ENCODE measurements at places on chromosomes 3 and 15. TPM values are rescaled to one million over a fixed set of nuclear protein-coding genes. Genes with fewer than 3 reads are reported as not detected.

- DNase-seq: no peak
These were observed 45.5 kb downstream of the PHLDB2 start for GRCh38 chr3:111904376-111905241.

Gene CLPX
- total RNA-seq: 39.0 TPM

DNA sequence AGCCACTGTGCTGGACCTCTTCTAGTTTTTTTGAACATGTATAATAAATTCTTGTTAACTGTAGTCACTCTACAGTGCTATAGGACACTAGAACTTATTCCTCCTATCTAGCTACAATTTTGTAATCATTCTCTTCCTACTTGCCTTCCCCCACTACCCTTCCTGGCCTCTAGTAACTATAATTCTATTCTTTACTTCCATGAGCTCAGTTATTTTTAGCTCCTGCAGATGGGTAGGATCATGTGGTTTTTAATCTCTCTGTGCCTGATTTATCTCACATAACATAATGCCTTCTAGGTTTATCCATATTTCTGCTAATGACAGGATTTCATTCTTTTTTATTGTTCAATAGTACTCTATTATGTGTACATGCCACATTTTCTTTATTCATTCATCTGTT, 113.2 kb upstream of the FGF7 start:
- no peak for DNase-seq

DNA sequence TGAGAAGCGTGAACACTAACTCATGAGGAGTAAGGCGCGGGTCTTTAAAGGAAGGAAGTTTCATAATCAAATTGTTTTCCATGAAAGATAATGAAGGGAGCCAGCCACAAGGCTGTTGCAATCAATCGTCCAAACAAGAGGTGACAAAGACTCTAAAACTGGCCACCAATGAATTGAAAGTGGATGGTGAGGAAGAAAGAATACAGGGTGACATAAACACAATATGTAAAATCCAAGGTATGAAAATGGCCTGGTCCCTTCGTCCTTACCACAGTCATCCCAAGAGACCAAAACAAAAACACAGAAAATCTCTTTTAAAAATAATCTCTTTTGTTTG, 12.0 kb downstream of the CD86 start:
- no peak for DNase-seq

Gene CSPG5
- 0.95 TPM for total RNA-seq

Gene GLDN
- total RNA-seq: not detected

GRCh38 chr15:70385052-70385451, 287.3 kb upstream of the TLE3 start:
- DNase-seq: no peak

- no peak for DNase-seq
These were observed 410 bp downstream of the LRRC49 start for GRCh38 chr15:70892912-70893560.

DNA sequence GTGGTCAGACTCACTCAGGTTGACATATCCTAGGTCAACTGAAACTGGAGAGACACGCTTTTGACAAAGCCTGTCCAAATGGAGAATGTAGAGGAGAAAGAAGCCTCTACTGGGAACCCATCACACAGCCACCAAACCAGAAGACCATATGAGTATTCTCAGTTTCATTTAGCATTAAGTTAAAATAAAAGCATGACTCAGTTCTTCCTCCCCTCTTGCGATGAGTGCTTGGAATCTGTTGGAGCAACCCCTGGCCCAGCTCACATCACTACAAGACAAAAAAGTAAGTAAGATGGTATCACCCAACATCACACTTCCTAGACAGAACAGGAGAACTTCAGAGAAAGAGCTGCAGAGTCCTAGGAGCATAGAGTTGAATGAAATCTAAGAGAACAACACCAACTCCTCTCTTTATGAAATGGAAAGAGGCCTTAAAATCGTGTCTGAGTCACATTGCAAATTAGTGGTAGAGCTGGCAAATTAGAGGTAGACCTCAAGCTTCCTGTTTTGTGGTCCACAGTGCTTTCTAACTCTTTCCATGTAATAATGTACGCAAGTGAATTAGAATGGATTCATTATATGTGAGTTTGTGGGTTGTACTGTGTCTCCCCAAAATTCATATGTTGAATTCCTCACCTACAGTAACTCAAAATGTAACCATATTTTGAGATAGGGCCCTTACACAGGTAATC, 51.2 kb downstream of the FGF12 start:
- DNase-seq: no peak

- DNase-seq: no peak
These were observed 545.0 kb downstream of the ZPLD1 start for GRCh38 chr3:102979682-102980354.

GRCh38 chr15:72147418-72147817, 29.2 kb downstream of the SENP8 start:
- DNase-seq: no peak

- DNase-seq: no peak
These were observed 77.2 kb downstream of the IL1RAP start for GRCh38 chr3:190591080-190591479.

GRCh38 chr3:127794972-127795371, 27.3 kb downstream of the MGLL start:
- DNase-seq: no peak

GRCh38 chr3:49553324-49553691, 969 bp upstream of the BSN start:
- no peak for DNase-seq

DNA sequence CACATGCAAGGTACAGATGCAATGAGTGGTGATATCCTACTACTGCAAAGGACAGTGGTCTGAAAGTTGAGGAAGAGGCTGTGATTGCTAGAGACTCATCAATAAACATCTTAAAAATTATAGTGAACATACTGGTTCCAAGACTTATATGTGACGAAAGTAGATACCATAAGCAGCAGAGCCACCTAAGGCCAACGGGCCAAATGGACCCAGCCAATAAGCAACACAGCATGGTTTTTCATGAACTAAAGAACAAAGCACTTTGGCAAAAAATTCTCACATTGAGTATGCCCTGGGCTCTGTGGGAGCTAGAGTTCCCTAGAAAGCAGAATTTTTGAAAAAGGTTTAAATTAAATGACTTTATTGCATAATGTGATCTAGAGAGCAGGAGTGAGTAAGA, 272.1 kb downstream of the SI start:
- DNase-seq: no peak

DNA sequence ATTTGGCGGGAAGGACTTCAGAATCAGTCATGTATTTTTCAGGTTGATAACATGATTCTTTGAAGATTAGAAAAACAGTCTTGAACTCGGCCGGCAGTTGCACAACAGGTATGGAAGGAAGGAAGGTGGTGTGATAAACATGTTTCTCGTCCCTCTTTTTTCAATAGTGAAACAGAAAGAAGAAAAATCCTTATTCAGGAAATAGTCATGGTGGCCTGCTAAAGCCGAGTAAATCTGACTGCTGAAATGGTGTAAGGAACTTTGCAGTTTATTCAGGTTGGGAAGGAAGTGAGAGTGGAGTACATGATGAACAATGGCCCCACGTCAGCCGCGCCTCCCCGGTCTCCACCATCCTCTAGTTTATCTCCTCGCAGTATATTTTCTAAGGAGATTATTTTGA, 6.7 kb downstream of the RASGRP1 start:
- DNase-seq: no peak

Gene KLHL40
- total RNA-seq: not detected

Gene RTP1
- not detected for total RNA-seq

DNA sequence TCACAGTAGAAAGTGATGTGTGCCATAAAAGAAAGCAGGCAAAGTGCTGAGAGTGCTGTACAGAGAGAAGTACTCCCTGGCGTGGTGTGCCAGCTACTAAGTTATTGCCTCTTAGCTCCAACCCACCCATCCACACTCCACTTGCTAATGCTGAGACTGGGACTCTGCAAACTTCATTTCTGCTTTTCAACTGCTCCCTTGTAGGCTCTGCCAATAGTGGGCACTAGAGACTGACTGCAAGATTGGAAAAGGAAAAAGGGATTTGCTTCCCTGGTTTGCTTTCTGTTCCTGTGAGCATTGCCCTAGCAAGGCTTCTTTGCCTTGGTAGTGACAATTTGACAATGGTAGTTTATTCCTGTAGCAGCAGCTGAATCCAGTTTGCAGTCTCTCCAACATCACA, 56.5 kb upstream of the TMEM108 start:
- DNase-seq: no peak

DNA sequence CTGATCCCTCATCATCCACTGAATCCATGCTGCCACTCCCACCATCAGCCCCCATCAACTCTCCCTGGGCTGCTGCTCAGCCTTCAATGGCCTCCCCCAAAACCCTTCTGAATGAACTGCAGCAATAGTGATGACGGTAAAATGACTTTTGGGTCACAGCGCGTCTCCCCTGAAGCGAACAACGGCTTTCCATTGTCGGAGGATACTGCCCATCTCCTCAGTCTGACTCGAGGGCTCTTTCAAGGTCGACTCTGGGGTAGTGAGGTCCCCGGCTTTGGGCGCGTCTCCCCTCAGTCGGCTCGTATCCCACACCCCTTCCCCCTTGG, 57.2 kb upstream of the ZBTB38 start:
- DNase-seq: peak; percentile 61

Gene ATXN7
- 101 TPM for total RNA-seq

Gene CAND2
- total RNA-seq: 0.45 TPM

DNA sequence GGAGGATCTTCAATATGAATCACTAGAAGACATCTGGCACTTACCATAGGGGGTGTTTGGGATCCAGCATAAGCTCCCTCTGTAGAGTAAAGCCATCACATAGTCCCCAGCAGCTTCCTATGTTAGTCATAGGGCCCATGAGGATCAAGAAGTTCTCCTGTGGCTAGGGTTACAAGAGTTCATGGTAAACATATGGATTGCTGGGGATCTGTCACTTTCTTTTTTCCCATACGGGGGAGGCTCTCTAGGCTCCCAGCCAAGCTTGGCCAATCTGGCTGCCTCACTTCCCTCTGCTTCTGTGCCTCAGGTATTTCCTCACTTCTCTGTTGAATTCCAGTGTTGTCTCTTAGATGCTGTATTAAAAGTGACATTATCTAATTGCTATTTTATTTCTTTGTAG, 597.9 kb downstream of the PDCD6IP start:
- DNase-seq: no peak

Gene AGBL1
- not detected for total RNA-seq

Gene SH3GL3
- total RNA-seq: not detected

DNA sequence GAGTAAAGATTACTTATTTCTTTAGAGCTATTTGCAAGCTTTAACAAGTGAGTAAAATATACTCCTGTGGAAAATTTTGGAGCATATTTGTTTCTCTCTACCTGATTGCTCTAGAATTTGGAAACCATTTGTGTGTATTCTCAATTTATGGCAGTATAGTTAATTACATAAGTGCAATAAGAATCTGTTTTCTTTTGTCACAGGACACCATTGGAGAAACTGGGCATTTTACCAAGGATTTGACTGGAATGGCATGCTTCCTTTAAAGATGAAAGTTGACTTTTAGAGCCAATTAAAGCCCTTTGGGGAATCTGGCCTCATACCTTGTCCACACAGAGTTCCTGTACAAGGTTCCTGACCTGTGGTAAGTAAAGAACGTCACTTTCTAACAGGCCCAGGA, 38.4 kb downstream of the PAQR5 start:
- DNase-seq: no peak

- no peak for DNase-seq
These were observed 31.9 kb downstream of the SLMAP start for GRCh38 chr3:57787867-57788623.

DNA sequence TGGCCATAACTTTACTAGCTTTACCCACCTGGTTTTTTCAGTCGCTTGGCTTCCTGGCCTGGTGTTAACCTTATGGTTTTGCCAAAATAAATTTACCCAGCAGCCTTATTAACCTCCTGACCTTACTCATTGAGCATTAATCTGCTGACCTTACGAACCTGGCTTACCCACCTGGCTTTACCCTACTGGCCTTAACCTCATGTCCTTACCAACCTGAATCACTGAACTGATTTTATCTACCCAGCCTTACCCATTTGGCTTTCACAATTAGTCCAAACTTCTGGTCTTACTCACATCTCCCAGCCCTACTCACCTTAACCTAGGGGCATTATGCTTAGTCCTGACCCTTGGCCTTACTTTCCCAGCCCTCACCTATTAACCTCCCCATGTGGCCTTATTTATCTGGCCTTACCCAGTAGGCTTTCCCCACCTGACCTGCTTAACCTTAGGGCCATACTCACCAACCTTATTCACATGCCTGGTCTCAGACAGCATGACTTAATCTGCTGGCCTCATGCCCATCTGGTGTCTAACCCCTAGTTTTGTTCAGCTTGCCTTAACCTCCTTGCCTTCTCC, 93.4 kb downstream of the IL12A start:
- DNase-seq: no peak

GRCh38 chr3:119161240-119161639, 12.2 kb upstream of the UPK1B start:
- DNase-seq: no peak

DNA sequence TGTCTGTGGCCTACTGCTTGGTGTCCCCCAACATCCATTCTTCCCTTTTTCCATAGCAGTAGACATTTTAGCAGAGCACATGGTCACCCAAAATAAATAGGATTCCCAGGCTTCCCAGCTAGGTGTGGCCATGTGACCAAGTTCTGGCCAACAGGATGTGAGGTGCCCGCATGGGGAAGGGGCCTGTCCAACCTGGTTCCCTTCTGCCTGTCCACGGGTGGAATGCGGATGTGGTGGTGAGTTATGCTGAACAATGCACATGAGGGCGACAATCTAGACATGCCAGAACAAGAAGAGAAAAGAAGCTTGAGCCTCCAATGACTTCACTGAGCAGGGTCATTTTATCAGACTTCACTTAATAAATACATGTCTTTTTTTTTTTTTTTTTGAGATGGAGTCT, 77.6 kb upstream of the DLG1 start:
- DNase-seq: no peak

Gene NEIL1
- 12.4 TPM for total RNA-seq

DNA sequence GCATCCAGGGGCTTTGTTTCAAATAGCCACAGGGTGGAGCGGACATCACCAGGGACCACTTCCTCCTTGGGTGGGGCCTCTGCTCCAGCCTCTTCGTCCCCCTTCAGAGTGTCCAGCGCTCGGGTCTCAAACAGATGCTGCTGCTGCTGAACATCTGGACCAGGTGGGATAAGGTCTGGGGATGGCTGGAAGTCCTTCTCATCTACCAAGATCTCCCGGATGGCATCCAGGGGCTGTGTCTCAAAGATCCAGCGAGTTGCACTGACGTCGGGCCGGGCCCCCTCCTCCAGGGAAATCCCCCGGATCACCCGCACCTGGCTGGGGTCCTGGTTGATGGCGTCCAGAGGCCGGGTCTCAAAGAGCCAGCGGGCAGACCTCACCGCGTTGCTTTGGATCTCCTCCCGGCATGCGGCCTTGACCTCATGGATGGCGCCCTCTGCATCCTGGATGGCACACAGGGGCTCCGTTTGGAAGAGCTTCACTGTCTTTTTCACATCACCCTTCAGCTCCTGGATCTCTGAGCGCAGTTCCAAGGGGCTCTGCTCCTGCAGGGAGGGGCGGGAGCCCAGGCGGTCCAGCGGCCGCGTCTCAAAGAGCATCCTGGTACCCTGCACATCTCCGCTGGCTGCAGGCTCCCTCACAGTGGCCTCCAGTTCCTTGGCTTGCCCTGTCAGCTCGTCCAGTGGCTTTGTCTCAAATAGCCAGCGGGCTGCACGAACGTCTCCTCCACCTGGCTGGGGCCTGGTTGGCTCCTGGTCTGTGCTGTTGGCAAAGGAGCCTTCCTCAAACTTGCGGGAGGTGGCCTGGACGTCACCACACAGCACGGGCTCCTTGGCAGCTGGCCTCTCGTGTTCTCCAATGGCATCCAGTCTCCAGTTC, 3.9 kb downstream of the XIRP1 start:
- DNase-seq: no peak

Gene LTK
- total RNA-seq: not detected

All from natural killer cell treated with Interleukin-12 subunit alpha and Interleukin-12 subunit beta and Interleukin-15 and Interleukin-18, amount 100 ng/mL, for 72 hours (primary cell).